ENCODE measurements at places on chromosomes 1 and 21.

DNA sequence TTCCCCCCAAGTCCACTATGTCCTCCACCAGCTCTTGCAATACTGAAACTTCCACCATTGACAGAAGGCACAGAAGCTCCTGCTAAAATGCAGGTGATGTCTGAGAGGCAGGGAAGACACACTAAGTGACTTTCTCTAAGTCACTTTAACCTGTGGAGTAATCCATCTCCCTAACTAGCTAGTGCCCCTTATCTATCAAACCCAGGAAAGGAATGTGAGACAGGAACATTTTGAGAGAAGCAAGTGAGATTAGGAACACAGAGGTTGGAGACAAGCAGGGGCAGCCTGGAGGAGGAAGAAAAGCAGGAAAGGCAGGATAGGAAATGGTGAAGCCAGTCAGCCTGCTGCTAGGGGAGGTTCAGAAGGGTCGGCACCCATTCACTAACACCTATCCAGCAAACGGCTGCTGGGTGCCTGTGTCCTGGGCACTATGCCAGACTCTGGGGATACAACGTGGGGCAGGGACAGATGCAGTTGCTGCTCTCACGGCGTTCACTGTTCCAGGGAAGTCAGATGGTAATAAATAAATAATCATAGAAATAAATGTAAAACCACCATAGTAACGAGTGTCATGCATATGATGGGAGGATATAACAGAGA lies 7.0 kb downstream of the GPA33 start:
- no peak for DNase-seq
- H3K4me1 ChIP-seq, result no peaks in the 10 kb centered on the region
- no peak overlapping the region for H3K4me3 ChIP-seq
- no peak overlapping the region for H3K27ac ChIP-seq
- peaks cover 26% of the 10 kb centered on the region for H3K27me3 ChIP-seq

- H3K4me3 ChIP-seq, result no peak overlapping the region
- H3K36me3 ChIP-seq, result no peaks in the 10 kb centered on the region
- H3K27me3 ChIP-seq, result no peaks in the 10 kb centered on the region
- no peak overlapping the region for H3K27ac ChIP-seq
Measured at GRCh38 chr1:94757931-94758330, 62.2 kb upstream of the SLC44A3 start.

GRCh38 chr1:181179279-181179986 lies 90.9 kb downstream of the IER5 start:
- peaks cover 7% of the 10 kb centered on the region for H3K27me3 ChIP-seq
- H3K4me1 ChIP-seq, result no peaks in the 10 kb centered on the region
- H3K4me3 ChIP-seq, result no peak overlapping the region
- no peaks in the 10 kb centered on the region for H3K36me3 ChIP-seq
- DNase-seq, result no peak

GRCh38 chr21:44510508-44511218 lies 29.3 kb downstream of the KRTAP10-1 start:
- no peak overlapping the region for H3K27ac ChIP-seq
- H3K4me1 ChIP-seq, result no peaks in the 10 kb centered on the region
- no peaks in the 10 kb centered on the region for H3K36me3 ChIP-seq
- H3K4me3 ChIP-seq, result no peak overlapping the region
- peaks cover 67% of the 10 kb centered on the region for H3K27me3 ChIP-seq

- no peak overlapping the region for H3K27ac ChIP-seq
- H3K4me3 ChIP-seq, result no peak overlapping the region
- no peaks in the 10 kb centered on the region for H3K4me1 ChIP-seq
Measured at GRCh38 chr1:86938855-86939254, 24.4 kb downstream of the HS2ST1 start.

GRCh38 chr1:39462074-39462473 lies 29.4 kb upstream of the BMP8A start:
- H3K4me3 ChIP-seq, result no peak overlapping the region
- H3K36me3 ChIP-seq, result peaks cover 100% of the 10 kb centered on the region
- H3K27ac ChIP-seq, result no peak overlapping the region

- H3K27me3 ChIP-seq, result no peaks in the 10 kb centered on the region
- H3K36me3 ChIP-seq, result no peaks in the 10 kb centered on the region
- H3K27ac ChIP-seq, result no peak overlapping the region
- H3K4me3 ChIP-seq, result no peak overlapping the region
Measured at GRCh38 chr1:44084998-44085675, 33.5 kb upstream of the KLF17 start.

GRCh38 chr1:154842635-154843034 lies 27.4 kb downstream of the KCNN3 start:
- H3K36me3 ChIP-seq, result no peaks in the 10 kb centered on the region
- H3K4me1 ChIP-seq, result peaks cover 4% of the 10 kb centered on the region
- H3K27me3 ChIP-seq, result no peaks in the 10 kb centered on the region

DNA sequence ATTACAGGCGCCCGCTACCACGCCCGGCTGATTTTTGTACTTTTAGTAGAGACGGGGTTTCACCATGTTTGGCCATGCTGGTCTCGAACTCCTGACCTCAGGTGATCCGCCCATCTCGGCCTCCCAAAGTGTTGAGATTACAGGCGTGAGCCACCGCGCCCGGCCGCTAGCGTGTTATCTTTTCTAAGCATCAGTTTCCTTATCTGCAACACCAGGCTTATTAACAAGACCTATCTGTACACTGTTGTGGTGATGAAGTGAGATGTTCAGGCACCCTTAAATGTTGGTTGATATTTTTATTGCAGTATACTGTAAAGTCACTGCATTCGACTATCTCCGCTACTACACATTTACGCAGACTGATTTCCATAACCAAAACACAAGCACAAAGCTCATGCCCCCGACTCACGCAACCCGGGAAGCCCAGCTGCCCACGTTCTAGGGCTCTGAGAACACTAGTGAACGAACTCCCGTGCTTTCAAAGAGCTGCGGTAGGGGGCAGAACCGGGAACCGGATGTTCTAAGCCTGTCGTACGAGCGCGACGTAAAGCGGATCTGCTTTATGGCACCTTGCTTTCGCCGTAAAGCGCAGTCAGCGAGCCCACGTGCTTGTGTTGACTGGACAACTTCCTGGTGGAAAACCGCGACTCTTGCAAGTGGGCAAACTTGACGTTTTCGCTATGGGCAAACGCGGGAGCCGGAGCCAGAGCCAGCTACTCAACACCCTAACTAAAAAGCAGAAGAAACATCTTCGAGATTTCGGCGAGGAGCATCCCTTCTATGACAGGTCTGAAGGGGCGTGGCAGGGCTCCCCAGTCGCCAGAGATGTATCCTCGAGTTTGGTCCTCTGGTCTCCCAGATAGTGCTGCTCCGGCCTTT lies at the start of gene UTP25:
UTP25 (plus strand) TSS at position 589 of the 879 bp plus-strand sequence; CDS start at position 681, 92 bp downstream.
- H3K4me3 ChIP-seq, result peak within 1 kb of the TSS; percentile 90
- peak; percentile 91 for DNase-seq
- peaks cover 20% of the 10 kb centered on the region for H3K36me3 ChIP-seq
- peak within 1 kb of the TSS; percentile 86 for H3K27ac ChIP-seq
- H3K4me1 ChIP-seq, result peaks cover 31% of the 10 kb centered on the region
- peaks cover 1% of the 10 kb centered on the region for H3K27me3 ChIP-seq

DNA sequence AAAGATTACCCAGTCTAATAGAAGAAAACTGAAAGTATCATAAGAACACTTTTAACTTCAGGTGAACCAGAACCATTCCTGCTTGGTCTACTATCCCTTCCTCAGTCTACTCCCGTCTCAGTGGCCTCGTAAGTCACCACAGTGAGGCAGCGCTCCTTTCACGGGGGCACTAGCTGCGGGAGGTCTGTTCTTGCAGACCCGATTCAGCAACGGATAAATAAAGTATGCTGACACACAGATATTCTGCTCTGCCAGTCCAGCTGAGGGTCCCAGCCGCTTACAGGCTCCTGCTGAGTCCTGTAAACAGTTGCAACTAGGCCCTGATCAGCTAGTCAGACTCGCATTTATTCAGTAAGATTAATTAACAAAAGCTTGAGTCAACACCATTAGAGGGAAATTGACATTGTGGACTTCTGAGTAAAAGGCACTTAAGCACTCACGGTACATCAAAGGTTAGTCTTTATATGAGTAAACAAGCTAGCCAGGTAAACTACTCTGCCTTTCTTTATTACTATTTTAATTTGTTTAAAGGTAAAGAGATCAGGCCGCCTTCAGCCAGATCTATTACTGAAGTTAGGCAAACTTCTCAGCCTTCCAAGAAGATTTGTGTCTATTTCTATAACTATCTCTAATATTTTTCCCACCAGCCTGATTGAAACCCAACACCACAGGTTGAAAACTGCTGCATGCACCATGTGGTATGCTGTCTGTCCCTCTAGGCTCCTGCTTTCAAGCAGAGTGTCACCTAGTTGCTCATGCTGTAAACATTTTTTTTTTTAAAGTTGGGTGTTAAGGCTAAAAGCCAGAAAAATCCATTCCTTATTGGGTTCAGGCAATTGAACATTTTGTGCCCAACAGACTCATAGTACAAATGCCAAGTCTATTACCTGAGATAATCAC lies 87.7 kb downstream of the INTS7 start:
- H3K27ac ChIP-seq, result no peak overlapping the region
- H3K36me3 ChIP-seq, result no peaks in the 10 kb centered on the region
- no peak overlapping the region for H3K4me3 ChIP-seq
- H3K4me1 ChIP-seq, result no peaks in the 10 kb centered on the region
- no peak for DNase-seq

GRCh38 chr21:25582164-25582790 lies 25.0 kb downstream of the MRPL39 start:
- H3K27me3 ChIP-seq, result no peaks in the 10 kb centered on the region
- H3K27ac ChIP-seq, result no peak overlapping the region

GRCh38 chr1:18732686-18733085 lies 102.0 kb downstream of the PAX7 start:
- no peak overlapping the region for H3K27ac ChIP-seq
- no peaks in the 10 kb centered on the region for H3K36me3 ChIP-seq
- no peak overlapping the region for H3K4me3 ChIP-seq
- no peaks in the 10 kb centered on the region for H3K4me1 ChIP-seq
- no peak for DNase-seq

DNA sequence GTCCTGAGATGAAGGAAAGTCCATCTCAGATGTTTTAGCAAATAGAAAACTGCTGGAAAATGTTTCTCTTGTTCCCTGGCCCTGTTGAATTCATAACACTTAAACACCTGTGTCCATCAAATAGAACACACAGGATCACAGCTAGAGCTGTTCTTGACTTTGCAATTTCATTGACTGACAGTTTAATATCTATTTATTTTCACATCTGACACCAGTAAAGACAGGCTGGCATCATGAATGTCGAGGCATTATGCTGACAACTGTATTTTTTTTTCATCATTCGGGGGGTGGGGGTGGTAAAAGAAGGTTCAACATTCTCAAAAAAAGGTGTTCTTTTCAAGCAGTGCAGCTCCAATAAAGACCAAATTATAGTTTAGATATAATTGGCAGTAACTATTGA lies 591.2 kb upstream of the PTBP2 start:
- H3K4me3 ChIP-seq, result no peak overlapping the region
- H3K4me1 ChIP-seq, result no peaks in the 10 kb centered on the region
- no peak overlapping the region for H3K27ac ChIP-seq
- no peaks in the 10 kb centered on the region for H3K27me3 ChIP-seq
- DNase-seq, result no peak

- DNase-seq, result no peak
- H3K4me1 ChIP-seq, result no peaks in the 10 kb centered on the region
- no peaks in the 10 kb centered on the region for H3K36me3 ChIP-seq
- H3K27ac ChIP-seq, result peak overlapping the region; percentile 4
Measured at GRCh38 chr1:240387051-240387450, 224.9 kb downstream of the GREM2 start.

DNA sequence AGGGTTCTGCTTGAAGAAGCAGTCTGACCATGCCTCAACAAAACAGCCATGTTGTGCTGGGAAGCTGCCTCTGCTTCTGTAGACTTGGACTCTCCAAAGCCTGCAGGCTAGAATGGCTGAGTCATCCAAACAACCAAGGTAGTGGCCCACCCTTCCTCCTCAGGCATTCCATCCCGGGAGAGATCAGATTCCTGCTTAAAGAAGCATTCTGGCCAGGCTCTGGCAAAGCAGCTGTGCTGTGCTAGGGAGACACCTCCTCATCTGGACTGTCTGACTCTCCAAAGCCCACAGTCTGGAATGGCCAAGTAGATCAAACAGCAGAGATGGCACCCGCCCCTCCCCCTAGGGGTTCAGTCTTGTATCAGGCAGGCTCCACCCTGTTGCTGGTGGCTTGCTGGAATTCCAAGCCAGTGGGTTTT lies 38.3 kb upstream of the F3 start:
- no peak for DNase-seq
- H3K36me3 ChIP-seq, result no peaks in the 10 kb centered on the region
- H3K27ac ChIP-seq, result no peak overlapping the region
- H3K27me3 ChIP-seq, result no peaks in the 10 kb centered on the region

- no peak overlapping the region for H3K4me3 ChIP-seq
- DNase-seq, result no peak
- no peaks in the 10 kb centered on the region for H3K4me1 ChIP-seq
- H3K27me3 ChIP-seq, result no peaks in the 10 kb centered on the region
- H3K27ac ChIP-seq, result no peak overlapping the region
Measured at GRCh38 chr1:29677028-29678024, 441.0 kb downstream of the PTPRU start.

DNA sequence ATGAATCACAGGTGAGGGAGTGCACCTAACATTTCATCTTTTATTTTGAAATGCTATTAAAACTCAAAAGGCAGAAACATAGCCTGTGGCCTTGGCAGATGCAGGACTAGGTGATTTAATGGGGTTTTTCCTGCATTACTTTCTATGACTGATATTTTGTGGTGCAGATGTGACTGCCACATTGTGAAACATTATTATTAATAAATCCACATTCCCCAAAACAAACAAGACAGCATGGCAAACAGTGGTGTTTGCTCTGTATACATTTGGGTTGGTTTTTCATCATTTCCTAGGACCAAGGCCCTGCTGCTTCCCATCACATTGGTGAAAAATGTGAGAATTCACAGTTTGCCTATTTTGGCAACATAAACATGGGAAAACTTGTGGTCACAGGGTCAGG lies 247.6 kb upstream of the SGIP1 start:
- peaks cover 13% of the 10 kb centered on the region for H3K4me1 ChIP-seq
- no peaks in the 10 kb centered on the region for H3K27me3 ChIP-seq
- no peak overlapping the region for H3K4me3 ChIP-seq
- no peak for DNase-seq
- H3K36me3 ChIP-seq, result no peaks in the 10 kb centered on the region
- H3K27ac ChIP-seq, result no peak overlapping the region

GRCh38 chr1:61337037-61337436 lies 254.7 kb downstream of the NFIA start:
- no peak for DNase-seq
- H3K36me3 ChIP-seq, result no peaks in the 10 kb centered on the region
- H3K27ac ChIP-seq, result peak overlapping the region; percentile 77
- H3K4me1 ChIP-seq, result no peaks in the 10 kb centered on the region

GRCh38 chr1:32898056-32898455 lies 3.1 kb downstream of the TMEM54 start:
- no peak for DNase-seq
- H3K36me3 ChIP-seq, result no peaks in the 10 kb centered on the region
- peaks cover 19% of the 10 kb centered on the region for H3K4me1 ChIP-seq
- no peak overlapping the region for H3K27ac ChIP-seq

DNA sequence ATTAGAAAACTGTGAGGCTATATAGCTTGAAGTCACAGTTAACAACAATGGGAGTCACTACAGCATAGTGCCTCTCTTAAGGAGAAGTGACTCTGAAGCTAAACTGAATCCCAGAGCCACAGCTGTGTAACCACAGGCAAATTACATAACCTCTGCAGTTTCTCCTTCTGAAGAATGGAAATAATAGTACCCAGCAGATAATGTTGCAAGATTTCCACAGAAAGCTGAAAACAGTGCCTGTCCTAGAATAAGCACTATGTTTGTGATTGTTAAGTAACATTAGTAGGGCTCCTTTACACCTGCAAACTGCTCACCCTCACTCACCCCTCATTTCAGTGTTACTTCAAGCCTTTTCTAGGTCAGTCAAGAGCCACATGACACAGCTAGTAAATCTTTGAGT lies 886.7 kb downstream of the PLA2G4A start:
- H3K36me3 ChIP-seq, result no peaks in the 10 kb centered on the region
- no peak overlapping the region for H3K27ac ChIP-seq
- no peaks in the 10 kb centered on the region for H3K4me1 ChIP-seq
- no peak for DNase-seq
- no peak overlapping the region for H3K4me3 ChIP-seq
